ENCODE measurements at places on chromosomes 6 and 20. TPM values are rescaled to one million over a fixed set of nuclear protein-coding genes. Genes with fewer than 3 reads are reported as not detected.

- DNase-seq, result no peak
These were observed 38.3 kb upstream of the HINT3 start for GRCh38 chr6:125918230-125918629.

GRCh38 chr20:399182-399707 lies 8.9 kb upstream of the RBCK1 start:
- DNase-seq, result no peak

GRCh38 chr20:1805161-1805581 lies 90.0 kb upstream of the SIRPA start:
- DNase-seq, result no peak

DNA sequence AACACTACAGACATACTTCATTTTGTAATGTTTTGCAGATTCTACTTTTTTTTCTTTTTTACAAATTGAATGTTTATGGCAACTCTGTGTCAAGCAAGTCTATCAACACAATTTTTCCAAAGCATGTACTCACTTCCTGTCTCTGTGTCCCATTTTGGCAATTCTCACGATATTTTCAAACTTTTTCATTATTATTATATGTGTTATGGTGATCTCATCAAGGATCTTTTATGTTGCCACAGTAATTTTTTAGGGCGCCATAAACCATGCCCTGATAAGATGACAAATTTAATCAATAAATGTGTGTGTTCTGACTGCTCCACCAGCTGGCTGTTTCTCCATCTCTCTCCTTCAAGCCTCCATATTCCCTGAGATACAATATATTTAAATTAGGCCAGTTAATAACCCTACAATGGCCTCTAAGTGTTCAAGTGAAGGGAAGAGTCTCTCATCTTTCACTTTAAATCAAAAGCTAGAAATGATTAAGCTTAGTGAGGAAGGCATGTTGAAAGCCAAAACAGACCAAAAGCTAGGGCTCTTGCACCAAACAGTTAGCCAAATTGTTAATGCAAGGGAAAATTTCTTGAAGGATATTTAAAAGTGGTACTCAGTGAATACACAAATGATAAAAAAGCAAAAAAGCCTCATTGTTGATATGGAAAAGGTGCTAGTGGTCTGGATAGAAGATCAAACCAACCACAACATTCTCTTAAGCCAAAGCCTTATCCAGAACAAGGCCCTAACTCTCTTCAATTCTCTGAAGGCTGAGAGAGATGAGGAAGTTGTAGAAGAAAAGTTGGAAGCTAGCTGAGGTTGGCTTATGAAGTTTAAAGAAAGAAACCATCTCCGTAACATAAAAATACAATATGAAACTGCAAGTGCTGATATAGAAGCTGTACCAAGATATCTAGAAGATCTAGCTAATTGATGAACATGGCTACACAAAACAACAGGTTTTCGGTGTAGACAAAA lies 194.4 kb upstream of the TAB2 start:
- DNase-seq, result no peak

- no peak for DNase-seq
These were observed at the start of gene PAX1 for GRCh38 chr20:21705575-21706260. Gene PAX1, plus strand, starts transcription at chr20:21705664. Its CDS starts 49 bp downstream, at chr20:21705713.

DNA sequence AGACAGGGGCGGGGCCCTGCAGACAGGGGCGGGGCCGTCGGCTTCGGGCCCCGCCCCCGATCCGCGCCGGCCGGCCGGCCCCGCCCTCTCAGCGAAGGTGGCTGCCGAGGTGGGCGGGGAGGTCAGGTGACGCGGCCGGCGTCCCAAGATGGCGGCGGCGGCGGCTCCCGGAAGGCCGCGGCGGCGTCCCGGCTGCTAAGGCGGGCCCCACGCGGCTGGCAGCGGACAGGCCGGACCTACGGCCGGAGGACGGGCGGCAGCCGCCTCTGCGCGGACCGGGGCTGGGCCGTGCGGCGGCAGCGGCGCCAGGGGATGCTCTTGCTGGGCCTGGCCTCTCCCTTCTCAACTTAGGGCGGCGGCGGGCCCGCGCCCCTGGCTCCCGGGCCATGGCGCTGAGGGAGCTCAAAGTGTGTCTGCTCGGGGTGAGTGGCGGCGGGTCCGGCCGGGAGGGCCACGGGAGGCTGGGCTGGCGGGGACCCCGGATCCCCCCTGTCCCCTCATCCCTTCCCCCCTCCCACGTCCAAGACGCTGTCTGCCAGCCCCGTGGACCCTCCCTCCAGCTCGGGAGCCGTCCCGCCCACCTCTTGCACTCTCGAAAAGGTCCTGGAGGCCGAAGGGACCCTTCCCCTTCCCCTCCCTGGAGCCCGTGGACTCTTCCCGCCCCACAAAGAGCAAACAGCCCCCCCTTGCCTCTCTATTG lies at the start of gene RAB22A:
TSS of gene RAB22A (plus strand) at position 125 of the 700 bp plus-strand sequence. CDS start at position 387, 262 bp downstream.
- DNase-seq, result peak; percentile 80

GRCh38 chr6:168950858-168951214 lies 302.8 kb downstream of the THBS2 start:
- no peak for DNase-seq

DNA sequence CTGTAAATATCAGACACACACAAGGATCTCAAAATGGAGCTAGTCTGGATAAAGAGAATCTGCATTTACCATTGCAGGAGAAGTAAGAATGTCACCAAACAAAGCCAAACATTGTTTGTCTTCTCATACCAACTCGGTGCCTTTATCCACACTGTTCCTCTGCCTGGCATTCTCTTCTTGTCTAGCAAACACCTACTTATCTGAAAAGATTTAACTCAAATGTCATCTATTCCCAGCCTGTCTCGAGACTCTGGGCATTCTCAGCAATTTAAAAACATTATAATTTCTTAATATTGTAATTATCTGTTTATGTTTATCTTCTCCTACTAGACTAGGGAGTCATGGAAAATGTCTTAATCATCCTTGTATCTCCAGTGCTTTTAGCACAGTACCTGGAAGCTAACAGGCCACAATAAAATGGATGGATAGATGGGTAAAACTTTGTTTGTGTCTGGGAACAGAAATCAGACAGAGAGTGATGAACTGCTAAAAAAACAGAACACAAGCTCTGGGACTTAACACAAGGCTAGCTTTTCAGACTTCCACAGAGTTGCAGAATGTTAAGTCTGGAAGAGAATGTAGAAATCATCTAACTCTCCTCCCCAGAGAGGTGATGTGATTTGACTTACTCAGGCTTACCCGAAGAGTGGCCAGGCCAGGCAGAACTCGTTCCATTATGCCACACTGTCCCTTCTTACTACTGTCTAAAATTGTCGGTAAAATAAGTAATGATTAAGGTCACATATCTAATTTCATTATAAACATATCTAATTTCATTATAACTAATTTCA lies 42.3 kb upstream of the FAM83C start:
- no peak for DNase-seq

DNA sequence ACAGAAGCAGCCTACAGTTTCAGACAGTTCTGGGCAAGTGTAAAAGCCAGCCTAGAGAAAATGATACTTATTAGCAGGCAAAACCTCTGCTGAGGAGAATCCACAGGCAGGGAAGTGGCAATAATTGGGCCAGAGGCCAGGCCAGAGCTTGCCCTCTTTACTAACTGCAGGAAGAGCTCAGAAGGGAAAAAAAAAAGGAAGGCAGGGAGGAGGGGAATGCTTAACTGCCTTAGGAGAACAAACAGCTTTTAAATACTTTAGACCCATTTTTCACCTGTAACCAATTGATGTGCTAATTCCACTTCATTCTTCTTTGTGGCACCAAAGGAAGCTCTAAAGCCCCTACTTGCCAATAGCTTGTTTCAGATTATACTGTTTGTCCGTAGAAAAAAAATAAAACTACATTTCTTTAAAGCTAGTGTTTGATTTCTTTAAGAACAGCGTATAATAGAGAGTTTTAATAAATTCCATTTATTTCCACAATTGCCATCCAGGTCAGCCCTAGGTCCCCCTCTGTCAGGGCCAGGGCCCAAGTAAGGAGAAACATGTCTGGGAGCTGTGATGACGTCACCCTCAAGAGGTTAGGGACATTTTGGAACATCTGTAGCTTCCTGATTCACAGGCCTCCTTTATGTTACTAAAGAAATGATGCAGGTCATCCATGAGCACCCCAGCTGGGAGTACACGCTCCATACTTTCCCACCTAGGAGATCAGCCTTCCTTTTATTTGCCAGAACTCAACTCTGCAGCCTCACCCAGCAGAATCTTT lies 384.3 kb downstream of the CDC5L start:
- DNase-seq, result no peak

- no peak for DNase-seq
These were observed 1.3 kb upstream of the SIRPA start for GRCh38 chr20:1893721-1894470.

DNA sequence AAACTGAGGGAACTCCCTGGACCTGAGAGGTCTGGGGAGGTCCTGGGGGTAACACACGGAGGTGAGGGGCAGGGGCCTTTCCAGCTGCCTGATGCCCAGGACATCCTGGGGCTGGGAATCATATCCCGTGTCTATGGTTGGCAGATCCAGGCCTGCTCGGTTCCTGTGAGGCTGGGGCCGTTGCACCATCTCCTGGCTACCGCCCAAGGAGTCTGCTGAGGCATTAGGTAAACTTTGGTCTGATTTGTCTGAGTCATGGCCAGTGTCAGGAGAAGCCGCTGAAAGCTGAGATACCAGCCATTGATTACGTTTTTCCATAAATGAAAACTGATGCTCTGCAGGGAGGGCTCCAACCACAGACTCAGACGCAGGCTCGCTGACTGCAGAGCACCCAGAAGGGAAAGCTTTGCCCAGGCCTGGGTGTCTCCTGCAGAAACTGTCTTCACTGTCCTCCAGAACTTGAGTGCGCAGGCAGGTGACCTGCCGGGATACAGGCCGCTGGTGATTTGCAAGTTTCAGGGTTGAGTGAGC lies 14.2 kb downstream of the TRAF3IP2 start:
- DNase-seq, result no peak

GRCh38 chr6:13172291-13172690 lies 156.0 kb downstream of the TBC1D7 start:
- DNase-seq, result no peak

DNA sequence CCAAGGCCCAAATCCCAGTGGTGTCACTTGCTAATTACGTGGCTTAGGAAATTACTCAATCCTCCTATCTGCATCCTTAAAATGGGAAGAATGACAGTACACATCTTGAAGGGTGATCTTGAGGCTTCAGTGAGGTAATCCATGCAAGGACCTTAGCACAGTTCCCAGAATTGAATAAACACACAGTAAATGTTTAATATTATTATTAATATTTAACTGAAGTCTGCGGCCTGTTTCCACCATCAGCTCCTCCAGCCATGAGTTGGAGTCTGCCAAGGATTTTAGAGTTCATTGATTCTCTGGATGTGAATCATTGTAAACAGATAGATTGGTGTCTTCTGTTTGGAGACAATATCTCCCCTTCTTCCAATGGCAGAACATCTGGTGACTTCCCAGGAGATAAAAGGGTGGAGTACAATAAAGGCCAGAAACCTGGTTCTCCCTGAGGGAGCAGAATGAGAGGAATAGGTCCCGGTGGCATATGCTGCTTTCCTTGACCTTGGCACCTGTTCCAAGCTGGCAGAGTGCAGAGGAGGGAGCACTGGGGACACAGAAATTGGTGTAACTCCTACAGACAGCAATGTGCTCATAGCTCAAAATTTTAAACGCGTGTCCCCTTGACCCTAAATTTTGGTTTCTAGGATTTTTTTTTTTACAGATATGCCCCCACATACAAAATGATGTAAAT lies 25.4 kb downstream of the UNC5CL start:
- no peak for DNase-seq

DNA sequence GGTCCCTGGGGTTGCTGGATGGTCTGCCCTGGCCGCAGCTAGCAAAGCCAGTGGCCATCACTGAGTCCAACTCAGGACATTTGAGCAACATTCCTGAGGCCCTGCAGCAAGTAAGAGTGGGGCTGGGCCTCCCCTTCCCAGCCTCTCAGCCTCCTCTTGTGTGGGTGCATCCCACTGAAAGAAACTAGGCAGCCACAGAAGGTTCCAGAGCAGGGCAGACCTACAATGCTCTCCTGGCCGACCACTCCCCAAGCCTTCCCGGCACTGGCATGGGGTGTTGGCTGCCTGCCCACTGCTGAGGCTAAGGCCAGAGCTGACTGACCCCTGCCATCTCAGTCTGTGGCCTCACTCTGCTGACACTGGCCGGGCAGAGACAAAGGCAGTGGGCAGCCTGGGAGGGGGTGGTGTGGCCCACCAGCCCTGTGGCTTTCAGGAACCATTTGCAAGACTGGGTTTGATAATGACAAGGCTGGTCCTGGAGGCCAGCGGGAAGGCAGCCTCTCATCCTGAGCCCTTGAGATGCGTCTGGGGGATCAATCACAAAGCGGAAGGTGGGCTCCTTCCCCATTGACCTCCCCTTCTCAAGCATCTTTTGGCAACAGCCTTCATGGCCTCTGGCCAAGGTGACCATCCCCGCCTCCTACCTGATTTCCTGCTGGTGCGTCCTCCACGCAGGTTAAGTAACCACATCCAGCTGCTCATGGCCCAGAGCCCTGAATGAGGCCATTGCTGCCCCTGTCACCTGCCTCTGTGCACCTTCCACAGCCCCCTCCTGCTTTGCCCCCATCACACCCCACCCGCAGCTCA lies 9.6 kb downstream of the DLGAP4 start:
- peak; percentile 12 for DNase-seq

GRCh38 chr6:154228521-154228905 lies 128.1 kb downstream of the IPCEF1 start:
- DNase-seq, result no peak

DNA sequence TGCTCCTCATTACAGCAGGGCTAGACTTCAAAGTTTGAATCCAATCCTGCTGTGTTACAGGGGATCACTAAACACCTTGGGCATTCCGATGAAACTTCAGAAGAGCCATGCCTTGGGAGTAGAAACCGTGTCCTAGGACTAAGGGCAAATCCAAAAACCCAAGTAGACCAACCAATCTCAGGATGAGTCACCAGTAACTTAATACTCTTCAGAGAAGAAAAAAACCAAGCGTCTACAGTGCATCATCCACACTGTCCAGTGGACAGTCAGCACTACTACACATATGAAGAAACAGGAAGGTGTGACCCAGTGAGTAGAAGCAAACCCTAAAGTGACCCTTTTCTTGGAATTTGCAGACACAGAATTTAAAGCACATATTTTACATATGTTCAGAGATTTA lies 39.5 kb upstream of the VAPB start:
- DNase-seq, result no peak

DNA sequence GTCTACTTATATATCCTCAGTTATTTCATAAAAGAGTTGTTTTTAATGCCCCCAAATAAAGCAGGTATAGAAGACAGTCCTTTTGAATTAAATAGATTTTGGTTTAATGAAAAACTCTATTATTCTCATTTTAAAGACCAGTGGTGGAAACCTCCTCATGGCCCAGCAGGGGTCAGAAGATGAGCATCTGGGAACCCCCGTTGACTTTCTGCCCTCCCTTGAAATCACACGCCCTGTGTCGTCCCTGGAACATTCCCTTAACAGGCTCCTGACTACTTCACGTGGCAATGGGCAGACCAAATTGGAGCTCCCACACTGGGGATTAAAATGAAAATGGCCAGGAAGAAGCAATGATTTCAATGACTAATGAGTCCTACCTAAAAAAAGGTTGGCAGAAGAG lies 220.9 kb downstream of the KIF16B start:
- DNase-seq, result no peak

TGM3 gene
- not detected for total RNA-seq

TNF gene
- 26.4 TPM for total RNA-seq

BNIP5 gene
- 0.09 TPM for total RNA-seq

HTR1B gene
- total RNA-seq, result not detected

Measured in T-cell (primary cell).